HFF-Myc (cell line): ENCODE measurements at places on chromosomes 6 and 20.

DNA sequence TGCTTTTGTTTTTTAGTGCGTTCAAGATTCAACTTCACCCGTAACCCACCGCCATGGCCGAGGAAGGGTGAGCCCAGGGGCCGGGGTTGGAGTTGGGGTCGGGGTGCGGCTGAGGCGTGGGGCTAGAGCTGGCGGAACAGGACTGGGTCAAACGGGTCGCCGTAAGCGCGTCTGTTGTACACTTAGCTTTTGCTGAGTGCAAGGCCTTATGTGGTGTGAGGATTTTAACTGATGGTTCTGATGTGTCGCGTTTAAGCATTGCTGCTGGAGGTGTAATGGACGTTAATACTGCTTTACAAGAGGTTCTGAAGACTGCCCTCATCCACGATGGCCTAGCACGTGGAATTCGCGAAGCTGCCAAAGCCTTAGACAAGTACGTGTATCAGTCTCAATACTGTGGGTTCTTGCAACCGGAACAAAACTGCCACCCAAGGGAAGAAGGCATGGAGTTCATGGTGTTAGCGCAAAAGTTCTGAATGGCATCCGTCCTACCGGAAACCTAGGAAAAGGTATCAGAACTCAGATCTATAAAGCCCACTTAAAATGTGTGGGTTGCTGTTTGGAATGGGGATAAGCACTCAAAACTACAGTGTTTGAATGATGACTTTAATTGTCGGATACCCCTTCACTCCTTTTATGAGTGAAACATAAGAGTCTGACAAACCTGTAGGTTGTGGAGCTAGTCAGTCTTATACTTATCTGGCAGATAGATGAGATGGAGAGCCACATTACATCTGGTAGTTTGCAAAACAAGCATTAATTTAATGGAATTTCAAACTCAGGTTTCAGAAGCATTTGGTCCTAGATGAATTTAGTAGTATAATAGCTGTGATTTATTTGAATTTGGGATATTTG, 574 bp downstream of the RPS12 start:
- no peak for DNase-seq

- DNase-seq = no peak
Observed at GRCh38 chr20:10919396-10920140, 245.8 kb upstream of the JAG1 start.

DNA sequence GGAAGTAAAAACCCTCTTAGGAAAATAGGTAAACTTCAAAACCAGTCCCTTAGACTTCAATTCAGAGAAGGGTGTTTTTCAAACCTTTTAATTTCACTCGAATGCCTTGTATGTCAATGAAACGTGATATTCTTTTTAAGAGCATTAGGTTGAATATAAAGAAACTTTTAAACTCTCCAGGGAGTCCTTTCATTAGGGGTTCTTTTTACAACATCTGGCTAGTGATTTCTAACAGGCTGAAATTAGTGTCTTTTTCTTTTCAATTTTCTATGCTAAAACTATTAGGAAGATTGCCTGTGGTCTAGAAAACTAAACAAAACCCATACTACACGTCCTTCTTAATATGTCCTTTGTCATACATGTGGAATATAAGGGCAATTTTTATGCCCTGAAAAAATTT, 569.7 kb upstream of the CITED2 start:
- DNase-seq = no peak

GRCh38 chr6:144951730-144952437, 666.7 kb downstream of the UTRN start:
- no peak for DNase-seq

DNA sequence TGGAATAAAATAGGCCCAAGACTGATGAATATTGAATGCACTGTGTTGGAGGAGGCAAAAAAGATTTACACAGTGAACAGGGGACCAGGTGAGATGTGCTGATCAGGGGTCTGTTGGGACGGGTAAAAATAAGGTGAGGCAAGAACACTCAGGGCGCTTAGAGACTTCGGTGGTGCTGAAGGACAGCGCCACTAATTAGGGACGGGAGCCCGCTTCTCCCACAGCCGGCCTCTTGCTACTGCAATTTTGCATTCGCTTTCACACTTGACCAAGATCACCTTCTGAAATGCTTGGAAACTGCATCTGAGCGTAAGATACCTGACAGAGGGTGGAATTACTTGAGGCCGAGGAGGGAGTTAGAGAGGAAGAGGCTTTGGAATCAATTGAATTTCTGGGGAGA, 7.3 kb downstream of the TFAP2D start:
- no peak for DNase-seq

DNA sequence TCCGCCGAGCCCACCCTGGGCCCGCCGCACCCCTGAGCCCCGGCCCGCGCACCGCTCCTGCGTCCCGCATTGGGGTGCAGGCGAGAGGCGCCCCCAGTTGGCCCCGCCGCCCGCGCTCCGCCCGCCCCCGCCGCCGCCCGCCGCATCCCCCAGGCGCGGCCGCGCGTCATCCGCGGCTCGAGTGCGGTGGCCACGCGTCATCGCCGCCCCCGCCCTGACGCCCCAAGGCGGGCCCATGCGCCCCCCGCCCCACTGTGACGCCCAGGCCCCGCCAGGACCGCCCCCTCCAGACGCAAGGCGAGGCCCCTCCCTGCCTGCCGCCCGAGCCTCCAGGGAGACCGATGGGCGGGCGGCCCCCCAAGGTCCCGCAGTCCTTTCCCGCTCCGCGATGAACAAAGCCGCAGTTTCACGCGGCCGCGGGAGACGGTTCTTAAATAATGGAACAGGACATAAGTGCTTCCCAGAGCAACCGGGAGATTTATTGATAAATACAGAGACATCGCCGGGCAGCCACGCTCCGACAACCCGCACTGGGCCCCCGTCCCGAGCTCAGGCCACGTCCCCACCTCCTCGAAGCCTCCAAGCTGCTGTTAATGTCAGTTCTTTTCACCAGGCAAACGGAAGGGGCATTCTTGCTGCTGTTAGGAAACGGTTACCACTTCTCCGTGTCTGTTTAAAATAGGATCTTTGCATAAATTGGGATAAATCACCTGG, at the start of gene ANKRD60:
ANKRD60 (minus strand) TSS at position 170 of the 714 bp plus-strand sequence; CDS start at position 170, 0 bp downstream.
- no peak for DNase-seq

DNA sequence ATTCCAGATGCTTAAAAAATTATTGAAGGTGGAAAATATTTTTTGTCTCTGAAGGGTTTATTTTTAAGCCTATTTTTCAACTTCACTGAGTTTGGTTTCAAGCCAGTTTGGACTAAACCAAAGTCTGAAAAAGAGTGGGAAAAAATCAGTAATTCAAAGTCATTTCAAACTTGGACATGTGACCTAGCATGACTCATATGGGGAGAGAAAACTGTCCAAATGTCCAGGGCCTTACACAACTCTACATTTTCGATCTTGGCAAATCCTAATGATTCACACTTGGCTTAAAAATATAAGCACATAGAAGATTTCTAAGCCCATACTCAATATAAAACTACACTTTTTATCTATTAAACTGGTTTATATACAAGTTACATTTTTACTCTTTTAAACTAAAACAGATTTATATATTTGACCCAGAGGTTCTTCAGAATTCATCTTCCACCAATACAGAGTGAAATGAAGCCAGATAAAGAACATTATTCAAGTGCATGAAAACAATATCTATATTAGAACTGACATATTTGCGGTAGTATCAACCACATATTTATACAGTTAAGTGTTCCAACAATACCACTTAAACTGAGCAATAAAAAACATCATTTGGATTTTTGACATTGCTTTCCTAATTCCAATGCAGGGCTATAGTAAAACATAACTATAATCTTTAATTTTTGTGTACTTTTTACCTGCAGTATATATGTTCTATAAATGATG, 110.3 kb upstream of the TCF21 start:
- no peak for DNase-seq

DNA sequence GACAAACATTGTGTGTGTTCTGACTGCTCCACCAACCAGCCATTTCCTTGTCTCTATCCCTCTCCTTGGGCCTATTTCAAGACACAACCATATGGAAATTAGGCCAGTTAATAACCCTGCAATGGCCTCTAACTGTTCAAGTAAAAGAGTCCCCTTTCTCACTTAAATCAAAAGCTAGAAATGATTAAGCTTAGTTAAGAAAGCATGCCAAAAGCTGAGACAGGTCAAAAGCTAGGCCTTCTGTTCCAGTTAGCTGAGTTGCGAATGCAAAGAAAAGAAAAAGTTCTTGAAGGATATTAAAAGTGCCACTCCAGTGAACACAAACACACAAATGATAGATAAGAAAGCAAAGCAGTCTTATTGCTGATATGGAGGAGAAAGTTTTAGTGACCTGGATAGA, 22.5 kb downstream of the SERINC1 start:
- DNase-seq = no peak

DNA sequence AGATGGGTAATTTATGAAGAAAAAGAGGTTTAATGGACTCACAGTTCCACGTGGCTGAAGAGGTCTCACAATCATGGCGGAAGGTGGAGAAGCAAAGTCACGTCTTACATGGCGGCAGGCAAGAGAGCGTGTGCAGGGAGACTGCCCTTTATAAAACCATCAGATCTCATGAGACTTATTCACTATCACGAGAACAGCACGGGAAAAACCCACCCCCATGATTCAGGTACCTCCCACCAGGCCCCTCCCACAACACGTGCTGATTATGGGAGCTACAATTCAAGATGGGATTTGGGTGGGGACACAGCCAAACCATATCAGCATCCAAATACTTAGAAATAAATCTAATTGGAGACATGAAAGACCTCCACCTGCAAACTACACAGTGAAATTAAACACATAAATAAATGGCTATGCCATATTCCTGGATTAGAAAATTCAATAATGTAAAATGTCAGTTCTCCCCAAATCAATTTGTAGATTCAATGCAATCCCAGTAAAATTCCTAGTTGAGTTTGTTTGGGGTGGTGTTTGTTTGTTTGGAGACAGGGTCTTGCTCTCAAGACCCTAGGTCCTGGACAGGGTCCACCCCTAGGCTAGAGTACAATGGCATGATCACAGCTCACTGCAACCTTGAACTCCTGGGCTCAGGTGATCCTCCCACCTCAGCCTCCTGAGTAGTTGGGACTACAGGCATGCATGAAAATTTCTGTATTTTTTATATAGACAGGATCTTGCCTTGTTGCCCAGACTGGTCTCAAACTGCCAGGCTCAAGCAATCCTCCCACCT, 101.6 kb downstream of the TAF4 start:
- no peak for DNase-seq

- DNase-seq = no peak
Observed at GRCh38 chr6:169968541-169969270, 217.3 kb downstream of the ERMARD start.

- no peak for DNase-seq
Observed at GRCh38 chr20:45138561-45139300, 14.5 kb upstream of the WFDC12 start.

- DNase-seq = no peak
Observed at GRCh38 chr6:160293844-160294243, 35.2 kb upstream of the SLC22A2 start.

DNA sequence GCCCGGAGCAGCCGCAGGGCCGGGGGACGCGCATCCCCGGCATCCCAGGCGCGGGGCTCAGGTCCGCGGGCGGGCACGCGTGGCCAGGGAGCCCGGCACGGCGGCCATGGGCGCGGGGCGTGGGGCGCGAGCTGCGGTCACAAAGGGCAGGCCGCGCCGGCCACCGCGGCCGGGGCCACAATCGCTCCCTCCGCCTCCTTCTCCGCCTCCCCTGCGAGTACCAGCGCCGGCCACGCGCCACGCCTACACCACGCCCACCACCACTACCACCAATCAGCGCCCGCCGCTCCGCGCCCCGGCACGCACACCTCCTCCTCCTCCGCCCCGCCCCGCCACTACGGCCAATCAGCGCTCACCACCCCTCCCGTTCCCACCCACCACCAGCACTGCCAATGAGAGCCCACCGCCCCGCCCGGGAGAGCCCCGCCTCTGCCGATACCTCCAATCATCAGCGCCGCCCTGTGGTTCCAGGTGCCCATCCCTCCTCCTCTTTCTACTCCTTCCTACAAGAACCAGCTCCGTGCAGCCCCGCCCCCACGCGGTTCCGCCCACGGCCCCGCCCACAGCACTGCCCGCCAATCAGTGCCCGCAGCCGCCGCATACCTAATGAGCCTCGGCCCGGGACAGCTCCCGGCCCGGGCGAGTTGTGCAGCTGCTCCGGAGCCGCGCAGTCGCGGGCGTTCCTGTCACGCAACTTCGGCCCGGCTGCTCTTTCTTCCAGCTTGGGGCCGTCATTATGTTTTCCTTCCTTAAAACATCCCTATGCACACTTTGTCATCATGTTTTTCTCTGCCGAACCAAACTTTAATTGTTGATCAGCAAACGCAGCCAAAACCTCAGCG, at the start of gene RPS6KA2:
RPS6KA2 (minus strand) TSS at position 219 of the 842 bp plus-strand sequence. CDS start 232 bp downstream, outside the sequence.
- peak; percentile 96 for DNase-seq

- no peak for DNase-seq
Observed at GRCh38 chr6:104212977-104213668, 646.6 kb downstream of the HACE1 start.

DNA sequence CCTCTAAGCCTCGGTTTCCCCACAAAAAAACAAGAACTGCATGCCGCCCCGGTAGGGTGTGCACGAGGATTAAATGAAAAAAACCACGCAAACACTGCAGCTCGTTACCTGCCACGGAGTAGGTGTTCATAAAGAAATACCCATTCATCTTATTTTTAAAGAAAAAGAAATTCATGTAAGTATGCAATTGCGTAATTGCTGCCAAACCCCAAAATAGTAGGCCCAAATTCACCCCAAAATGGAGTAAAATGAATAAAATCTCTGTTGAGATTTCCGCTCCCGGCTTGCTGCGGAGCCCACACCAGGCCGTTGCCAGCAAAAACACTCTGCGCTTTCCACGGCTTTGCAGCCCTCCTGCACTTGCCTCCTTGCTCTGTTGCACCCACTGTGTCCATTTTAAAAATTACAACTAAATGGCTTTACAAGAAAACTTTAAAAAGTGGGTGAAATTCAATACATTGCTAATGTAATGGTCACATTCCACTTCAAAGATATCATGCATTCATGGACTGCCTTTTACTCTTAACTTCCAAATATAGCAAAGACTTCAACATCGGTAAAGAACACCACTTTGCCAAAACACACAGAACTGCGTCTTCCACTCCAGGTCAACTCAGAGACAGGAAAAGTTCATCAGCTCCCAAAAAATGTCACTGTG, 125.0 kb downstream of the ZMYND8 start:
- DNase-seq = no peak

- no peak for DNase-seq
Observed at GRCh38 chr6:52333840-52334200, 28.1 kb upstream of the PAQR8 start.

GRCh38 chr20:50762435-50763220, 31.2 kb downstream of the PARD6B start:
- no peak for DNase-seq

GRCh38 chr6:70380252-70380651, 33.1 kb upstream of the FAM135A start:
- no peak for DNase-seq

DNA sequence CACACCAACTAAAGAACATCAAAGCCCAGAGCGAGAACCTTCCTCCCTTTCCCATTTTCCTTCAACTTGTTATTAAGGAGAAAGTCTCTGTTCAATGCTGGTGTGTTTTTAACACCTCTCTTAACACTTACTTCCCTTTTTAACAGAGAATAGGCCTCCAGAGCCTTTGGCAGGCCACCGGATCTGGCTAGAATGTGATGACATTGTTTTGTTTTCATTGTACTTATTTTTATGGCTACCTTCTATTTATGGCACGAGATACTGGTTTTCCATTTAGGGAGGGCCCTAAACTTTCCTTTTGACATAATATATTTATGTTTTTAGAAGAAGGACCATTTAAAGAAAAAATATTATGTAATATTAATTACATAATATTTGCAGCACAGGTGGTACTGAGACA, 21.6 kb downstream of the TCF15 start:
- no peak for DNase-seq

- DNase-seq = no peak
Observed at GRCh38 chr6:33789550-33789895, 593 bp upstream of the LEMD2 start.

- no peak for DNase-seq
Observed at GRCh38 chr20:9838378-9839295, at the start of gene PAK5. TSS of gene PAK5 (minus strand) at chr20:9839076. CDS start at chr20:9644328, 194,748 bp downstream.
